ENCODE measurements at places on chromosomes 7 and 10.
A peak's percentile ranks its signal among the peaks of the same experiment; 100 is the strongest.

- DNase-seq: peak; percentile 83
Observed at GRCh38 chr10:110007701-110008517, at the start of gene ADD3. Gene ADD3 (plus strand): TSS chr10:110007984. CDS start chr10:110100654, 92,670 bp downstream.

- no peak for DNase-seq
Observed at GRCh38 chr7:147146169-147146568, 1029.6 kb downstream of the CNTNAP2 start.

DNA sequence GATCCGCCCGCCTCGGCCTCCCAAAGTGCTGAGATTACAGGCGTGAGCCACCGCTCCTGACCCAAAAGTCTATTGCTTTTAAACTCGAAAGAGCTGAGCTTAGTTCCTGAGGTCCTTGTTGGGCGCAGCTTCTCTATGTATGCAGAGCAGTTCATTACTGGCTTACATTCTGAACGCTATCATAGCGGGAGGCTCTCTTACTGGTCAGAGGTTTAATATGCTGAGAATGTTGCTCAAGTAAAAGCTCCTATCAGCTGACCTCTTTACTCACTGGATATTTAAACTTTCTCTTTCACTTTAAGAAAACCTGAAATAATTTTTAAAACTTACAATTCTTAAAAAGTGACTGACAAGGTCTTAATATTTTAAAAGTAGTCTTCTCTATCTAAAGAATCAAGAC, 160.8 kb upstream of the WNT16 start:
- DNase-seq: no peak

GRCh38 chr10:52652431-52653262, 119.9 kb downstream of the MBL2 start:
- no peak for DNase-seq
